ENCODE measurements at places on chromosomes 6 and 20. TPM values are rescaled to one million over a fixed set of nuclear protein-coding genes. Genes with fewer than 3 reads are reported as not detected.

Gene LY86
- total RNA-seq = not detected

Gene HAO1
- not detected for total RNA-seq

Gene RNF39
- total RNA-seq = 0.06 TPM

Gene PI3
- total RNA-seq = not detected

Gene GTSF1L
- not detected for total RNA-seq

DNA sequence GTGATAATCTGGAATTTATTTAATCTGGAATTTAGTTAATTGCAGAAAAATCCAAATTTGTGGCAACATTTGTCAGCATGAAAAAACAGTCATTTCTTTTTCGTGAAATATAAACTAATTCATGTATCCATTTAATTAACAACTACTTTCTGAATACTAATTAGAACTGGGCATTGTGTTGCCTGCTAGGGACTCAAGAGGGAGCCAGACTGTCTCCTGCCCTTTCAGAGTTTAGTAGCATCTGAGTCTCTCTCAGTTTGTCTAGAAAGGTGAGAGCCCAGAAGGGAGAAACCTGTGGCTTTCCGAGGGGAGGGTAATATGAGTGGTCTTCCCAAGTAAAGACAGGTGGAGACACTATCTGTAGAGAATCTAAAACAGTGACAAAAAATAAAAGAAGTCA lies 210.9 kb upstream of the HDDC2 start:
- no peak for DNase-seq

DNA sequence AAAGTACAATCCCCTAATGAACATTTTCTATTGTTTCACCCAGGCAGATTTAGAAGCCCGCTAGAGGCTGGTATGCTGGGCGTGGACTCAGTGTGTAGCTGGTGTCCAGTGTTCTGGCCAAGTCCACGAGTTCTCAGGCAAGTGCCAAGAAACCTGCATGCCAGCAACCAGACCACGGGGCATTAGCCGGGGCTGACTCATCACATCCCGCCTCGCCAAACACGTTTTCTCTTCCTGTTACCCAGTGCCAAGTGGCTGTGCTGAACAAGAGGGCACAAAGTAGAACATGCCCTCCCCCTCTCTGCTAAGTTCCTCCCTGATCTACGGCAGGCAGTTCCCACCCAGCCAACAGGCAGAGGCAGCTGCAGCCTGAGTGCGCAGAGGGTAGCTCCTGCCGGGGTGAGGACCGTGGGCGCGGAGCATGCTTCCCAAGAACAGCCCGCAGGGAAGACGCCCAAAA lies 29.6 kb downstream of the RAMACL start:
- DNase-seq = peak; percentile 99

DNA sequence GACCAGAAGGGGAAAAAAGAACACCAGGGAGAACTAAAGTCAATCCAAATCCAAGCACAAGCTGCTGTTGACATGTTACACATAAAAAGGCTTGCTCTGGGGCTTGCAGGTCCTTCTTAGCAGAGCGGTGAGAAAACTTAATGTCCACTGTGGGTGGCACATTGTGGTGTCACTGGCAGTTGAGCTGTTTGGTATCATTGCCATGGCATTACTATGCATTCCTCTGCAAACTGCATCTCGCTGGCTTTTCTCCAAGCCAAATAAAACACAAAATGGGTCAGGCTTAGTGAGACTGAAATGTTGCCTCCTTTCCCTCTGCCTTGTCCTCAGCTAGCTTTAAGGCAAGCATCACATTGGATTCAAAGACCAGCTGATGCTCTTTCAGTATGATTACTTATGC lies 40.9 kb downstream of the LY86 start:
- DNase-seq = peak; percentile 13

Data from HT1080 (cell line).